ENCODE measurements at places on chromosomes 2 and 18. TPM values are rescaled to one million over a fixed set of nuclear protein-coding genes. Genes with fewer than 3 reads are reported as not detected.

- H3K4me3 ChIP-seq = no peak overlapping the region
- H3K36me3 ChIP-seq = no peaks in the 10 kb centered on the region
Observed at GRCh38 chr2:59297816-59298215, 1056.7 kb upstream of the FANCL start.

DNA sequence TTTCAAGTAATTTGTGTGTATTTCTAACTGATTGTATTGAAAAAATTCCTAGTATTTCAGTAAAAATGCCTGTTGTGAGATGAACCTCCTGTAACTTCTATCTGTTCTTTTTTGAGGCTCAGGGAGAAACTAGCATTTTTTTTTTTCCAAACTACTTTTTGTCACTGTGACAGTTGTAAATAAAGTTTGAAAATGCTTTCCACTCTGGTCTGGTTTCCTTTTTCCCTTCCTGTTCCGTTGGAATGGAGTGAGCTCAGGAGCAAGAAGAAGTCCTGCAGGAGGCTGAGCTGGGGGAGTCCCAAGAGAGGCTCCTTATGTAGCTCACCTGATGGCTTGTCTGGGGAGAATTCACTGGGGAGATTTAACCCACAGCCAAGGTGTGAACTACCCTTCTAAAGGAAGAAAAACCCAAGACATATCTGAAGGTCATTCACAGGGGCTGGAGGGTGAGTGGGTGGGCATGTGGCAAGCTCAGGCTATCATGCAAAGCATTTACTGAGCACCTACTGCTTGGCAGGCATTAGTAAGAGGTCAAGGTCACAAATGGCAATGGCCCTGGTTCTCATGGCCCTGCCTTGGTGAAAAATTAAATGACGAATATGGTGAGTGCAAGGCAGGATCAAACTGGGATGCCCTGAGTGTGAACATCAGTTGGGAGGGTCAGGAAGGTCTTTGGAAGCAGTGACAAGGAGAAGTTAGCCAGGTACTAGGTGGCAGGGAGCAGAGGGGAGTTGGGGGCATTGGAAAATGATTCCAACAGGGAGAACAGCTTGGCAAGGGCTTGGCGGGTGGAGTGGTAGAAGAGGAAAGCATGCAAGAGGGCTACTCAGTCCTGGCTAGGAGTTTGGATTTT, 28.7 kb downstream of the LBH start:
- no peaks in the 10 kb centered on the region for H3K27me3 ChIP-seq
- H3K27ac ChIP-seq = no peak overlapping the region
- H3K4me3 ChIP-seq = no peak overlapping the region
- H3K36me3 ChIP-seq = peaks cover 50% of the 10 kb centered on the region

DNA sequence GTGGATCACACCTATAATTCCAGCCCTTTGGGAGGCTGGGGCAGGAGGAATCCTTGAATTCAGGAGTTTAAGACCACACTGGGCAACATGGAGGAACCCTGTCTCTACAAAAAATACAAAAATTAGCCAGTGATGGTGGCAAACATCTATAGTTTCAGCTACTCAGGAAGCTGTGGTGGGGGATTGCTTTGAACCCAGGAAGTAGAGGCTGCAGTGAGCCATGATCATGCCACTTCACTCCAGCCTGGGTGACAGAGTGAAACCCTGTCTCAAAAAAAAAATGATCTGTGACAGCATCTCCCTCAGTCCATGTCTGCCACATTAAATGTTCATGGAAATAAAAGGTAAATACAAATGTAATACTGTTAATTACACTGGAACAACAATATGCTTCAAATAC, 121.4 kb upstream of the COL5A2 start:
- H3K27me3 ChIP-seq = no peaks in the 10 kb centered on the region
- H3K36me3 ChIP-seq = no peaks in the 10 kb centered on the region
- peak overlapping the region; percentile 31 for H3K27ac ChIP-seq
- H3K4me3 ChIP-seq = no peak overlapping the region
- peaks cover 3% of the 10 kb centered on the region for H3K4me1 ChIP-seq

GRCh38 chr2:170241756-170242155, 63.8 kb downstream of the MYO3B start:
- H3K27me3 ChIP-seq = peaks cover 10% of the 10 kb centered on the region

GRCh38 chr18:77114415-77115191, 18.0 kb downstream of the MBP start:
- H3K4me3 ChIP-seq = no peak overlapping the region
- H3K4me1 ChIP-seq = peaks cover 19% of the 10 kb centered on the region
- peak overlapping the region; percentile 91 for H3K27ac ChIP-seq
- H3K36me3 ChIP-seq = peaks cover 63% of the 10 kb centered on the region
- no peaks in the 10 kb centered on the region for H3K27me3 ChIP-seq
- DNase-seq = peak; percentile 95

- peaks cover 5% of the 10 kb centered on the region for H3K4me1 ChIP-seq
- DNase-seq = no peak
- H3K4me3 ChIP-seq = no peak overlapping the region
- no peak overlapping the region for H3K27ac ChIP-seq
- H3K36me3 ChIP-seq = no peaks in the 10 kb centered on the region
- H3K27me3 ChIP-seq = no peaks in the 10 kb centered on the region
Observed at GRCh38 chr2:8021921-8022320, 659.9 kb upstream of the ID2 start.

DNA sequence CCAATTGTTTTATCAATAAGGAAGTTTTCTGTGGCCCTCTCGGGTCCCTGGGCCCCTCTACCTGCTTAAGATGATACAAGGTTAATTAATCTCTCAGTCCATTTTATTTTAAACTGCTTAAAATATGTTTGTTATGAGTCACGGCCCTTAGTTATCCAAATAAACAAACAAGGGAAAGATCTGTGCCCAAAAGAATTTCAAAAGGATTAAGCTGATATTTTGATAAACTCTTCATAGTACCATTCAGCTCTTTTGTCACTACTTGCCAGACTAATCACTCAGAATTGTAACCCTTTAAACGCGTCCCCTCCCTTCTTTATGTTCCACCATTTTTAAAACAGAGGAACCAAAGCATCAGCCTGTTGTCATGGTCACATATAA, 144.7 kb upstream of the STK17B start:
- no peak for DNase-seq
- no peaks in the 10 kb centered on the region for H3K4me1 ChIP-seq
- no peaks in the 10 kb centered on the region for H3K27me3 ChIP-seq
- peaks cover 4% of the 10 kb centered on the region for H3K36me3 ChIP-seq
- H3K4me3 ChIP-seq = no peak overlapping the region

DNA sequence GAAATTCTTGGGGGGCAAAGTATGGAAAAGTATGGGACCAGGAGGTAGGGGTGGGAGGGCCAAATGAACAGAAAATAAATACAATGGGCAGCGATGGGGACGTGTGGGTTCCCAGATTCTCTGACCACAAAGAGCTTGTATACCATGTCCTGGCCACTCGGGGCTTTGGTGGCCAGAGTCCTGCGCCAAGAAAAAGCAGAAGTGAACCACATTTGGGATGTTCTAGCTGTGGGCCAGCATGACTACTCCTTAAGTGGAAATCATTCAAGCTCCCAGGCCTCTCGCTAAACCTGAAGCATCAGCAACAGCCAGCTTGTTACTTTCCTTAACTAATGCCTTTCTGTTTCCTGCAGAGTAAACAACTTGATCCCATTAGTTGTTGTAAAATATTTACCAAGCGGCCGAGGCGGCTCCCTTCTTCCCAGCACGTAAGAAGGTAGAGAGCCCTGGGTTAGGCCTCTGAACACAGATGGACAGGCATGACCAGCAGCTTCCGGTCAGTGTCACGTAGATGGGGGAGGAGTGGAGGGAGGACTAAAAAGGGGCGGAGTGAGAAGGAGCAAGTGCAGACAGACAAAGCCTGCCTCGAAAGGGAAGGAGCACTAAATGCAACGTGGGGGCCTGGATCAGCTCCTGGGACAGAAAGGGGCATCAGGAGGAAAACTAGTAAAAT, 88.2 kb downstream of the GALNT14 start:
- no peaks in the 10 kb centered on the region for H3K27me3 ChIP-seq
- no peak overlapping the region for H3K27ac ChIP-seq
- no peaks in the 10 kb centered on the region for H3K36me3 ChIP-seq
- no peak for DNase-seq

GRCh38 chr2:127179766-127180165, 40.3 kb downstream of the CYP27C1 start:
- no peaks in the 10 kb centered on the region for H3K36me3 ChIP-seq
- no peaks in the 10 kb centered on the region for H3K27me3 ChIP-seq
- H3K4me3 ChIP-seq = no peak overlapping the region
- DNase-seq = peak; percentile 6
- no peak overlapping the region for H3K27ac ChIP-seq

- H3K27me3 ChIP-seq = no peaks in the 10 kb centered on the region
- H3K4me3 ChIP-seq = no peak overlapping the region
- H3K4me1 ChIP-seq = no peaks in the 10 kb centered on the region
- no peak for DNase-seq
Observed at GRCh38 chr2:212271583-212271982, 267.0 kb downstream of the ERBB4 start.

GRCh38 chr2:148893906-148894305, 18.9 kb downstream of the KIF5C start:
- no peak overlapping the region for H3K27ac ChIP-seq
- peaks cover 3% of the 10 kb centered on the region for H3K27me3 ChIP-seq
- H3K4me1 ChIP-seq = no peaks in the 10 kb centered on the region
- DNase-seq = no peak
- H3K36me3 ChIP-seq = no peaks in the 10 kb centered on the region

- no peak overlapping the region for H3K27ac ChIP-seq
- no peaks in the 10 kb centered on the region for H3K36me3 ChIP-seq
- DNase-seq = no peak
- H3K4me3 ChIP-seq = no peak overlapping the region
Observed at GRCh38 chr2:17912266-17912691, 33.8 kb downstream of the KCNS3 start.

- H3K27me3 ChIP-seq = peaks cover 7% of the 10 kb centered on the region
- DNase-seq = peak; percentile 52
- no peak overlapping the region for H3K4me3 ChIP-seq
- no peak overlapping the region for H3K27ac ChIP-seq
Observed at GRCh38 chr2:29223257-29223656, 108.0 kb downstream of the CLIP4 start.

DNA sequence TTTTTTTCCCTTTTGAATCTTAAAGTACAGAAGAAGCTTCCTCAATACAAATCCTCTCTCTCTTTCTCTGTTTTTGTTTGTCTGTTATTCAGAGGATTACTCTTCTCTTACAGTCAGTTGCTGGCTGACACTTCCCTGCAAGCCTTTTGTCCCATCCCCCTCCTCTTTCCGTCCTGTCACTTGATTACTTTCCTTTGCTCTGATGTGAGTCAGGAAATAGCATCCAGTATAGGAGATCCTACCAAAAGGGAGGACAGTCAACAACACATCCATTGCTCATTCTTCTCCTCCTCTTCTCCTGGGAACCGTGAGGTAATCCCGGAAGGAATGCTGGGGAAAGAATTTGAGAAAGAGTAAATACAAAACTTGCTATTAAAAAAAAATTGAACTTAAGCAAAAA, 79.3 kb upstream of the SCN7A start:
- no peak for DNase-seq
- H3K27me3 ChIP-seq = no peaks in the 10 kb centered on the region
- no peak overlapping the region for H3K4me3 ChIP-seq
- H3K4me1 ChIP-seq = no peaks in the 10 kb centered on the region

GRCh38 chr2:12005886-12006681, 259.7 kb downstream of the LPIN1 start:
- no peaks in the 10 kb centered on the region for H3K27me3 ChIP-seq
- H3K36me3 ChIP-seq = no peaks in the 10 kb centered on the region
- no peak overlapping the region for H3K4me3 ChIP-seq

- H3K27ac ChIP-seq = peak overlapping the region; percentile 42
- no peaks in the 10 kb centered on the region for H3K36me3 ChIP-seq
- no peaks in the 10 kb centered on the region for H3K4me1 ChIP-seq
- DNase-seq = peak; percentile 40
Observed at GRCh38 chr2:20507166-20507692, 60.4 kb downstream of the RHOB start.

METTL5 gene
- 38.5 TPM for total RNA-seq

SYT4 gene
- total RNA-seq = not detected

ZFAND2B gene
- total RNA-seq = 56.8 TPM

ARHGEF33 gene
- 0.51 TPM for total RNA-seq

NRP2 gene
- 25.8 TPM for total RNA-seq

POTEJ gene
- total RNA-seq = not detected

Data from spleen (tissue), 13 donors.